ENCODE measurements at places on chromosomes 3 and 15.

- no peak for DNase-seq
Measured at GRCh38 chr15:66638377-66638776, 63.7 kb upstream of the SMAD6 start.

- no peak for DNase-seq
Measured at GRCh38 chr3:120299403-120299802, 14.4 kb upstream of the GPR156 start.

DNA sequence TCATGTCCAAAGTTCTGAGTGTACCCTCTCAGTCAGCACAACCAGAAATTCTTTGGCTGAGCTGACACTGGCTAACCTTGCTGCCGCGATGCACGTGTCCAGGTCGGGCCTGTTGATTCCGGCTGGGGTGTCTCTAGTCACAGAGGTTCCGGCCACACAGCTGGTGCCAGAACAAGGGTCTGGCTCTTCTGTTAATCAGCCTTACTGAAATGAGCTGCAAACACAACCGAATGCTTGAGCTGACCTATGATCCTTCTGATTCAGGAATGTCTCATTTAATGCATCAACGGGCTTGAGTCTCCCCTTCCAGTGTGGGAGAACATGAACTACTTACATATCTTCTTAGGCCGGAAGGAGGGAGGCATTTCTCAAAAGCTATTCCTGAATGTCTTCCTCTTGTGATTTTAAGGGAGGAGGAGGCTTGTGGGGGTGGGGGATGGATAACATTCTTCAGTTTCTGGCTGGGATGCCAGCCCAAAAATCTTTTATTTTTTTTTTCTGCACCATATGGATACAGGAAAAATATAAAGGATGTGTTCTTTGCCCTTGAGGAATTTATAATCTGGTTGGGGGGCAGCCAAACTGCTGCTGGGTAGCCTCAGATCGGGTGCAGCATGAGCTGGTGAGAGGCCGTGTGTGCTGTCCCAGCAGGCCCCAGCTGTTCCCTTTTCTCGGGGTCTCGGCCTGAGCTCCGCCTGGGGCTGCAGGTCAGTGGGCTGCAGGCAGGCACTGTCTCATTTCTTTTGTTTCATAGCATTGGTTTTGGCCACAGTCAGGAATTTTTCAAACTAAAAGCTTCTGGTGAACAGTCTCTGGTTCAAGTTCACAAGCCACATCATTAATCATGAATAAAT is 319.1 kb upstream of the TBL1XR1 start:
- no peak for DNase-seq

- DNase-seq = no peak
Measured at GRCh38 chr3:28099296-28099695, 142.1 kb upstream of the CMC1 start.

GRCh38 chr3:28682121-28682520 is 333.5 kb upstream of the AZI2 start:
- DNase-seq = no peak

GRCh38 chr3:28745436-28745835 is 396.8 kb upstream of the AZI2 start:
- DNase-seq = no peak

GRCh38 chr3:132563420-132564069 is 33.5 kb upstream of the ACKR4 start:
- DNase-seq = no peak

DNA sequence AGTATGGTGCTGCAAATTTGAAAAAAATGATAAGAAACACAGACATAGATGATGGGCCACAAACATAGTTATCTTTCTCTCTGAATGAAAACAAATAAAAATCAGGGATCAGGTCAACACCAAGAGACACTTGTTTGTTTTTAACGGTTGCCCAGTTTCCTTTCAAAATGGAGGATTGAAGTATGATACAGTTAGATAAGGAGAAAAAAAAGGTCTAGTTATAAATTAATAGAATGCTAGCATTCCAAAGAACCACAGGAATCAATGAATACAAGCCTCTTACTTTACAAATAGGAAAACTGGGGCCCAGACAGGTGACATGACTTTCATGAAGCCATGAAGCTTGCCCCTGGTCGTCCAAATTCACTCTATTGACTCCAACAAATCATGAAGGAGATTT is 305.1 kb downstream of the ZNF621 start:
- DNase-seq = no peak

GRCh38 chr15:82132742-82133141 is 86.9 kb upstream of the MEX3B start:
- no peak for DNase-seq

- DNase-seq = peak; percentile 50
Measured at GRCh38 chr3:171049861-171050444, 23.4 kb upstream of the SLC2A2 start.

DNA sequence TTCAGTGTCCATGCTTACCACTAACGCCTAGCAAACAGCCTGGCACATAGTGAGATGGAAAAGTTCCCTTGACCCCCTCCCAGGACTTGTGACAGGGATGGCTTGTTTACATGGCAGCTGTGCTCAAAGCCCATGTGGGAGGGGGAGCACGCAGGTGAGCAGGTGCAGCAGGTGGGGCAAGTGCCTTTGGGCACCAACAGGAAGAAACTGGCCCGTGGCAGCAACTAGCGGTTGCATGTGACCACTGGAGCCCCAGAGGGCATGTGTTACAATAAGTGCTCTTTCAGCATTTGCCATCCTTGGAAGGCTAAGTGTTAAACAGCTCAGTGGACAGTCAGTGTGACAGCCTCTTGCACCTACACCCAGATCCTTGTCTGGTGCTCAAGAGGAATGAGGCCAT is 734.6 kb downstream of the TUSC7 start:
- no peak for DNase-seq

DNA sequence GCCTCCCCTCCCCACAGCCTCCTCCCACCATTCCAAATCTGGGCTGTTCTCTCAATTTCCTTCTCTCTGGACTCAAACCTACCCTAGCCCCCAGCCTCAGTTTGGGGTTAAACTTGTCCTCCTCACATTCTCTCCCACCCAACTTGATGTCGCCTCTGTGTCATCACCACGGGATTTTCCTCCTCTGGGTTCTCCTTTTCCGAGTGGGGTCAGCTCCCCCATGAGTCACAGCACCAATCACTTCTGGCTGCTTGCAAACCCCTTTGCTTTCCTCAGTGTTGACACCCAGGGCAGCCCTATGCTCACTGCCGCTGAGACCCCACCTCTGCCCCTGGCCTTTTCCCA is 451 bp downstream of the CCR5AS start:
- no peak for DNase-seq

- no peak for DNase-seq
Measured at GRCh38 chr3:46669191-46669999, 24.1 kb downstream of the ALS2CL start.

- DNase-seq = no peak
Measured at GRCh38 chr3:87270908-87271700, 5.3 kb downstream of the POU1F1 start.

DNA sequence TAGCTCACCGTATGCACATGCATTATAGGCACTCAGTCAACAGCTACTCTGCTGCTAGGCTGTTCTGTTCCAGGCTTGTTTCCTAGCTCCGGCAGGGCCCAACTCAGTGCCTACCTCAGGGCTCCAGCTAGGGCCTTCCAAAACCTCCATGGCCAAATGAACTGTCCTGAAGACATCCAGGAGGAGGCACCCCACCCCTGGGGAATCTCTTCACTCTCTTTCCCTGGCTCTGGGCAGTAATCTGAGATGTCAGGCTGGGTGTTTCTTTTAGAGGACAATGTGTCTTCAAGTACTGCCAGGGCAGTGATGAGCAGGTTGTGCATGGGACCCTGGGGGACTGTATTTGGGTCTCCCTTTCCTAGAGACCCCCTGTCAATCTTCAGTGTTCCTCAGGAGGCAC is 38.3 kb upstream of the TPM1 start:
- DNase-seq = no peak

DNA sequence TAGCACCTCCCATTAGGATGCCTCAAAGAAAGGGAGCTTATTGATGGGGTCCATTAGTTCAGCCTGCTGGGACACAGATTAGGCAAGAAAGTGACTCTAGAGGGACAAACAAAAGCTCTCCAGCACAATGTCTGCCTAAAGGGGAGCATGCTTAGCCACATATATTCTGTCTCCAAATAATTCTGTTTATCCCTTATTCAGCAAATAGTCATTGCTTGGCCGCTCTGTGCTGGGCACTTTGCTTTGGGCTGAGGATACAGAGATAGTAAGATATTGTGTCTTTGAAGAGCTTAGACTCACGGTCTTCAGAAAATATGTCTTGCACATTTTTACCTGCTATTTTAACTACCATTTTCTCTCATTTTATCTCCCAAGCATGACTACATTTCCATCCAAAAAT is 159.8 kb downstream of the SYNPR start:
- DNase-seq = no peak

GRCh38 chr3:129657261-129658046 is 51.0 kb upstream of the PLXND1 start:
- no peak for DNase-seq

GRCh38 chr3:71195492-71195891 is 388.0 kb downstream of the FOXP1 start:
- no peak for DNase-seq

GRCh38 chr3:16739541-16740105 is 134.4 kb upstream of the DAZL start:
- no peak for DNase-seq

- DNase-seq = no peak
Measured at GRCh38 chr3:49406571-49407565, 4.9 kb downstream of the RHOA start.

Data from stimulated activated CD4-positive, alpha-beta T cell treated with anti-CD3 and anti-CD28 coated beads, Interleukin-2, amount 100 ng/mL, for 24 hours (primary cell).